Gastrocnemius medialis (tissue), 4 donors: ENCODE measurements at places on chromosomes 6 and 20. TPM values are rescaled to one million over a fixed set of nuclear protein-coding genes. Genes with fewer than 3 reads are reported as not detected.

TBX18 gene
- total RNA-seq = 1.4 TPM

DNA sequence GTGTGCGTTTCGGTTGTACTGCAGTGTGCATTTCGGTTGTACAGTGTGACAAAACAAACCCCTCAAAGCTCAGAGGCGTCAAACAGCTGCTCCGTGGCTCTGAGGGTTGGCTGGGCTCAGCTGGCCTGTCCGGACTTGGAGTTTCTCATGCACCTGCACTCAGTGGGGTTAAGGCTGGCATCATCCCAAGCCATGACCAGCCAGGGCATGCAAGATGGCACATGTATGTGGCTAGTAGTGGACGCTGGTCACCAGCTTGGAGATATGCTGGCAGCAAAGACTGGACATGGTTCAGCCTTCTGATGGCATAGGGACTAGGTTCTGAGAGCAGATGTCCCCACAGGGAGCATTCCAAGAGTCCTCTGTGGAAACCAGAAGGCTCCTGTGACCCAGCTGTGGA, 187.2 kb downstream of the CDH4 start:
- no peak for DNase-seq

SIRPG gene
- total RNA-seq = not detected

DNA sequence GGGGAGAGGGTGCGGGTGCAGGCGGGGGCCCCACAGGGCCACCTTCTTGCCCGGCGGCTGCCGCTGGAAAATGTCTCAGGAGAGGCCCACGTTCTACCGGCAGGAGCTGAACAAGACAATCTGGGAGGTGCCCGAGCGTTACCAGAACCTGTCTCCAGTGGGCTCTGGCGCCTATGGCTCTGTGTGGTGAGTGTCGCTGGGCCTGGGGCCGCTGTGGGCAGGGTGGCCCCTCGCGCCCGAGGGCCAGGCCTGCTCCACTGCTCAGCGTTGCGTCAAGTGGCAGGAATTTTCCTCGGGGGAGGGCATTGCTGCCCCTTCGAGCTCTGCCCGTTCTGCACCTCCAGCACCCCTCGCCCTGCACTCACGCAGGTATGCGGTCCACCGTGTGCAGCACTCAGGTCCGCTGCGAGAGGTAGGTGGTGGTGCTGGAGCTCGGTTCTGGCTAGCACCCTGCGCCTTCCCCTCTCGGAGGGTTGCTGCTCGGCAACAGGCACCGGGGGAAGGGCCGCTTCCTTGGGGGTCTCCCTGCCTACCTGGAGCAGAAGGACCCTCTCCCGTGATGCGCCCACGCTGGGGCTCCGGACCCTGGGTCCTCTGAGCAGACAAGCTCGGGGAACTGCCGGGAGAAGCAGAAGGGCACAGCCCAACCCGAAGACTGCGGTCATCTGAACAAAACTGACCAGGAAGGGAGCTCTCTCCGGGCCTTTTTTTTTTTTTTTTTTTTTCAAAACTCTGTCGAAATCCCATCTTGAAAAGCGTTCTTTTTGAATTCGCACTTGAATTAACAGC, 674 bp downstream of the MAPK14 start:
- peak; percentile 38 for DNase-seq

GRCh38 chr20:57688864-57689263, 21.0 kb downstream of the PMEPA1 start:
- DNase-seq = no peak

KCNK5 gene
- total RNA-seq = 0.20 TPM

- DNase-seq = no peak
These were observed 756 bp downstream of the MTG2 start for GRCh38 chr20:62183426-62184142.

DNA sequence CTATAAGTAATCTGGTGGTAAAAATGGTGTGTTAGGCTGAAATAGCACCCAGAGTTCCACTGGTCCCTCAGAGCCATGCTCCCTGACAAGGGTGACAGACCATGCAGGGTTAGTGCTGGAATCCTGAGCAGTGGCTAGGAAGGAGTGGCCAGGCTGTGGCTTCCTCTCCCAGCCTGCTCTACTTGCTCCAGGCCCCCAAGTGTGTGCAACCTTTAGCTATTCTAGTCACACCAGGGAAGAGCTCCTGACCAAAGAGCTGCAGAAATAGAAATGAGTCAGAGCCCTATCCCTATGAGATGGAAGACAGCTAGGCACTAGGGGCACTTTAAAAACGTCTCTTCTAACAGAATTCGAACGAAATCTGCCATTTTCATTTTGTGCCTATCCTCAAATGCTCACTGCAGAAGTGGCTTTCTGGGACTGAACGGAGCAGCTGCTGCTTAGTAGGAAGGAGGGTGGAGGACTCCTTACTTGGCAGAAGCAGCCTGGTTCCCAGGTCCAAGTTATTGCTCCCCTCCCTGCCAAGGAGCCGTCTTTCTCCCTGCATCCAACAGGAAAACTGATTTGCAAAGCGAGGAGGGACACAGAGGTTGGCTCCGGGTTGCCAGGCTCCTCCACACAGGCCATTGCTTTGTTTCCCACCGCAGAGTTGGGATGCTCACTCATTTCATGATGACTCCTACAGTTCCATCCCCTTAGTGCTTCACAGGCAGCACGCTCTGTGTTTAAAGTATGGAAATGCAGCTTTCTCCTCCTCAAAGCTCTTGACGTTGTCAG, 754.5 kb downstream of the C6orf118 start:
- no peak for DNase-seq

GRCh38 chr6:106275692-106276091, 49.9 kb downstream of the ATG5 start:
- DNase-seq = no peak

WFDC12 gene
- not detected for total RNA-seq

- no peak for DNase-seq
These were observed 29.3 kb upstream of the SSTR4 start for GRCh38 chr20:23005776-23006175.

DNA sequence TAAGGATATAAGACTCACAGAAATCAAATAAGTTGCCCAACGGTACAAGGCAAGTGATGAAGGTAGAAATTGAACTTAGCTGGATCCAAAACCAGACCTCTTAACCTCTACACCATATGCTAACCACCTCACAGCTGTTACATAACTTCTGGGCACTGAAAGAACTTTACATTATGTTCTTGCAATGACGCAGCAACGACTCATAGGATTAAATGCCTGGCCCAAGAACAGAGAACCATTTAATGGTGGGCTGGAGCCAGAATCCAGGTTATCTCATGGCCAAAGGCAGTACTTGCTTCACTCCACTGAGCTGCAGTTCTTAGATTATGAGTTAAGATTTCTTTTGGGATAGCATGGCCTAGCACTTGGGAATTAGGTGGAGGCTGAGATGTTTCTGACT, 4.4 kb downstream of the TRMT6 start:
- no peak for DNase-seq

- no peak for DNase-seq
These were observed 121.5 kb downstream of the CEBPB start for GRCh38 chr20:50312002-50312681.

RHAG gene
- not detected for total RNA-seq

DNA sequence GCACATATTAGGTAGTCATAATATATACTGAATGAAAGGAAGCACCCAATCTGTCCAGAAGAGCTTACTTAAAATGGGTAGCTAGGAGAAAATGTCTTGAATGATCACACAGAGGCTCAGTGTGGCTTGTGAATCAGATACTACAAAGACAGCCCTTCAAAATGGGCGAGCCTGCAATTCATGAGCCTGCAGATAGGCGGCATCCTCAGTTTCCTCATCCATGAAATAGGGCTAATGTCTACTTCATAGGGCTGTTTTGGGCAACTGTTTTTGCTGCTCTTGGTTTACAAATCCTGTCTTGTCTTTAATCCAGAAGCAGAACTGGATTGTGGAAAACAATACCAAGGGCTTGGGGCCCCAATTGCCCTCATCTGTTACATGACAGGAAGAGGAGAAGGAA, 129.3 kb upstream of the KCNK16 start:
- DNase-seq = no peak

GRCh38 chr6:44265722-44266233, 427 bp upstream of the NFKBIE start:
- no peak for DNase-seq

CCR6 gene
- not detected for total RNA-seq

DNA sequence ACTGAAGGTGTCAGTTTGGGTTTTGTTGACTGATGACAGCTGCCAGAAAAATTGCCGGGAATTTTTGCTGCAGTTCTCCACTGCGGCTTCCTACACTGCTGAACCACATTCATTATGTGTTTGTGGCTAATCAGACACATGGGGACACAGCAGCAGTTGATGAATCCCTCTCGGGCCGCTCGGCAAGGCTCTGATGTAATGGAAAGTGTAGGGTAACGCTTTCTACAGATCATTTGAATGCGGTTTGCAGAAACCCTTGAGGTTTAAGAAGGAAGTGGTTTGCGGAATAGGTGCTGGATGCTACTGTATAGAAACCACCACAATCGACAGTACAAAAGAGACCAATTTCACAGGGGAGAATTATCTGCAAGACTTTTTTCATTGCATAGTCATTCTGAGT, 138.7 kb upstream of the SASH1 start:
- DNase-seq = no peak

ARMH2 gene
- not detected for total RNA-seq

GRCh38 chr6:9455864-9456658, 958.8 kb downstream of the TFAP2A start:
- DNase-seq = no peak

SLC17A3 gene
- not detected for total RNA-seq

GRCh38 chr6:37126961-37127616, 42.9 kb upstream of the PIM1 start:
- no peak for DNase-seq

DNA sequence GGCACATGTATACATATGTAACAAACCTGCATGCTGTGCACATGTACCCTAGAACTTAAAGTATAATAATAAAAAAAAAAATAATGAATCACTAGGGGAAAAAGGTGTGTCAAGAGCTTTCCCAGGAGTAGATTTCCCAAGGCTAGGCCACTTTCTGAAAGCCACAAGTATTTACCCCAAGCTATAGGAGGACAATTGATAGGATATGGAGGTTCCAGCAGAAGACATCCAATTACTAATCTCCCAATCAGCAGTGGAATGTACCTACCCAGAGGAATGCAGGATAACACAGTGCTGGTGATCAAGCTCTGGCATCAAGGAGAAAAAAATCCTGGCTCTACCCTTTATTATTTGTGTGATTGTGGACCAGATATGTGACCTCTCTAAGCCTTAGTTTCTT, 562.7 kb downstream of the RFPL4B start:
- DNase-seq = no peak

DNA sequence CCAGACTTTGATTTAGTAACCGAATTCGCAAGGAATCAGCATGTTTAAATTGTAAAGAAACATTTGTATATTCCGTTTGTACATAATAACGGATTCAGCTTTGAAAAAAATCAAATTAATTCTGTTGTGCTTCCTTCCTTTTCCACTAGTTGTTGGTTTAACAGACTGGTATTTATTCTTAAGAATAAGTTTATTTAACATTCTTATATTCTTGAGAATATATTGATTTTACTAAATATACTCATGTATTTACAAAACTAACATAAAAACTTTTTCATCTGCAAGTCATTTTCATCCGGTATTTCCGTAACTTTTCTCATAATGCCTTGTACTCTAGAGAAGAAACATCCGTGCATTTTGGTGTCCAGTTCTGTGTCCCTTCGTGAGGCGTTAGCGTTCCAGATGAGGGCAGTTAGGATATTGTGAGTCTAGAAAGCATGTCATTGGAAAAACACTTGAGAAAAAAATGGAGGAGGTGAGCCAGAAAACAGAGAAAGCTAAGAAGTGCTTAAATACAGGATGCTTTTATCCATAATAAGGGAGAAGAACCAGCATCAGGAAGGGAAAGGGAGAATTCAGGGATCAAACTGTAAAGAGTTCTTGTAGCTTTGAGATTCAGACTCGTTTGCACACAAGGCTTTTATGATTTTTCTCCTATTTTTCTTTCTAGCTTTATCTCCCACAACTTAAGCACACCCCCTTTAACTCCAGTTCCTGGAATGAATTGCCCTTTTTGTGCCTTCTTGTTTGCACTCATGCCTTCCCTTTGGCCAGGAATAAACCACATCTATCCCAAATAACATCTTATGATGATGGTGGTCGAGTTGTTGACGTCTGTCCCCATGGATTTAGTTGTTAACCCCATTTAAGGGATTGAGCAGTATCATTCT, 1.8 kb downstream of the WRNIP1 start:
- no peak for DNase-seq

CALHM6 gene
- 0.63 TPM for total RNA-seq
